ENCODE measurements at places on chromosomes 7 and 10. TPM values are rescaled to one million over a fixed set of nuclear protein-coding genes. Genes with fewer than 3 reads are reported as not detected.

Gene KCNH2
- 40.6 TPM for total RNA-seq

Gene ANKRD1
- total RNA-seq = not detected

DNA sequence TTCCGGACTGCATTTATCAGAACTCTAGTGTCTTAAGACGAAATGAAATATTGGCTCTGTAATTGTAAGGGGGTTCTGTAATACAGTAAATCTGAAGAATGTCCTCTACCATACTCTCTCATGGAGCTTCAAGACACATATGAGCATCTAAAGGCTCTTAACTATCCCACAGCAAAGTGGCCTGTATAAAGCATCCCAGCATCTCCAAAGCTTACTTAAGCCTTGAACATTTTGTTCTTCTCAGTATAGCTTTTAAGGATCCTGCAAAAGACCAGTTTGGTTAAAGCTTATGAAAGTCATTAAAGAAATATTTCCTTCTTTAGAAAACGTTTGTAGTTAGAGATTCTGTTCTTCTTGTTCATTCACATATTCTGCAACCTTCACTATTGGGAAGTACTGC is 75.1 kb downstream of the HGF start:
- no peaks in the 10 kb centered on the region for H3K36me3 ChIP-seq
- no peak for DNase-seq
- no peak overlapping the region for H3K27ac ChIP-seq
- H3K27me3 ChIP-seq = no peaks in the 10 kb centered on the region

- peak overlapping the region; percentile 92 for H3K4me3 ChIP-seq
- no peaks in the 10 kb centered on the region for H3K36me3 ChIP-seq
- no peaks in the 10 kb centered on the region for H3K27me3 ChIP-seq
Observed at GRCh38 chr7:130070861-130071622, 708 bp downstream of the KLHDC10 start.
